Activated CD8-positive, alpha-beta memory T cell treated with anti-CD3 and anti-CD28 coated beads for 36 hours (primary cell): ENCODE measurements at places on chromosomes 13 and 19. TPM values are rescaled to one million over a fixed set of nuclear protein-coding genes. Genes with fewer than 3 reads are reported as not detected.

CACNG6 gene
- not detected for total RNA-seq

CEACAM3 gene
- not detected for total RNA-seq

ADGRE2 gene
- total RNA-seq: 0.69 TPM

DUS3L gene
- 94.6 TPM for total RNA-seq

WTIP gene
- 0.70 TPM for total RNA-seq

LSR gene
- 25.1 TPM for total RNA-seq

OBI1 gene
- total RNA-seq: 19.8 TPM

SSC5D gene
- 0.63 TPM for total RNA-seq

FCER2 gene
- total RNA-seq: 1.8 TPM

CYP2B6 gene
- not detected for total RNA-seq

ZNF98 gene
- not detected for total RNA-seq

TNFSF9 gene
- total RNA-seq: 5.1 TPM

FGF21 gene
- total RNA-seq: not detected

ATXN8OS gene
- total RNA-seq: not detected

NLRP4 gene
- total RNA-seq: not detected

KLK6 gene
- not detected for total RNA-seq

ZNF439 gene
- 6.0 TPM for total RNA-seq

ZMYM5 gene
- 9.3 TPM for total RNA-seq

SYCN gene
- not detected for total RNA-seq

SHISA7 gene
- total RNA-seq: not detected

IGFL2 gene
- not detected for total RNA-seq

CGB8 gene
- total RNA-seq: not detected

CCDC70 gene
- total RNA-seq: not detected

SYT3 gene
- 0.11 TPM for total RNA-seq

GFY gene
- not detected for total RNA-seq

C1QTNF9 gene
- total RNA-seq: not detected
